Aorta (tissue), 5 donors: ENCODE measurements at places on chromosomes 16 and 17. TPM values are rescaled to one million over a fixed set of nuclear protein-coding genes. Genes with fewer than 3 reads are reported as not detected.

DNA sequence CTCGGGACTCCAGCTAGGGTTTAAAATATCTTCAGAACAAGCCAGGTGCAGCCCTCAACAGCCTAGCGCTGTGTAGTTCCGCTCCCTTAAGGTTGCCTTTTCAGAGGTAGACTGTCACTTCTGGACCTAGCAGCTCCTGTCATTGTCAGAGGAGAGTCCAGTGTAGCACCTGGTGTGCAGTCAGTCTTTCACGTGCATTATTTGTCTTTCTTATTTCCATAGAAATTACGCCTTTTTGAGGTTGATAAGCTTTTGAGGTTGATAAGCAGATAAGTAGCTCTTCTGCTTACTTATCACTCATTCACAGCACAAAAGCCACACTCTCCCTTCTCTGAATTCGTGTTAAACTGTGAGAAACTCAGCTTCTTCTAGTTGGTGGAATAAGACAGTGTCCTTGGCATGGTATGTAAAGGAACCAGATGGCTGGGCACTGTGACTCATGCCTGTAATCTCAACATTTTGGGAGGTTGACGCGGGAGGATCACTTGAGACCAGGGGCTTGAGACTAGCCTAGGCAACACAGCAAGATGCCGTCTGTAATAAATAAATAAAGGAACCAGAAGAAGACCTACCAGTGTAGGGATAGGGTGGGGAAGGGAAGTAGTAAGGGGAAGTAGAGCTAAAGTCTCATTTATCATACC is 10.2 kb downstream of the EEF2K start:
- no peak for DNase-seq
- no peak overlapping the region for H3K4me3 ChIP-seq
- no peak overlapping the region for H3K27ac ChIP-seq
- H3K36me3 ChIP-seq = no peaks in the 10 kb centered on the region
- no peaks in the 10 kb centered on the region for H3K4me1 ChIP-seq

- no peaks in the 10 kb centered on the region for H3K27me3 ChIP-seq
- DNase-seq = no peak
- H3K4me1 ChIP-seq = no peaks in the 10 kb centered on the region
- no peaks in the 10 kb centered on the region for H3K36me3 ChIP-seq
Observed at GRCh38 chr17:29379084-29379991, 10.8 kb upstream of the TAOK1 start.

SALL1 gene
- not detected for total RNA-seq

DNA sequence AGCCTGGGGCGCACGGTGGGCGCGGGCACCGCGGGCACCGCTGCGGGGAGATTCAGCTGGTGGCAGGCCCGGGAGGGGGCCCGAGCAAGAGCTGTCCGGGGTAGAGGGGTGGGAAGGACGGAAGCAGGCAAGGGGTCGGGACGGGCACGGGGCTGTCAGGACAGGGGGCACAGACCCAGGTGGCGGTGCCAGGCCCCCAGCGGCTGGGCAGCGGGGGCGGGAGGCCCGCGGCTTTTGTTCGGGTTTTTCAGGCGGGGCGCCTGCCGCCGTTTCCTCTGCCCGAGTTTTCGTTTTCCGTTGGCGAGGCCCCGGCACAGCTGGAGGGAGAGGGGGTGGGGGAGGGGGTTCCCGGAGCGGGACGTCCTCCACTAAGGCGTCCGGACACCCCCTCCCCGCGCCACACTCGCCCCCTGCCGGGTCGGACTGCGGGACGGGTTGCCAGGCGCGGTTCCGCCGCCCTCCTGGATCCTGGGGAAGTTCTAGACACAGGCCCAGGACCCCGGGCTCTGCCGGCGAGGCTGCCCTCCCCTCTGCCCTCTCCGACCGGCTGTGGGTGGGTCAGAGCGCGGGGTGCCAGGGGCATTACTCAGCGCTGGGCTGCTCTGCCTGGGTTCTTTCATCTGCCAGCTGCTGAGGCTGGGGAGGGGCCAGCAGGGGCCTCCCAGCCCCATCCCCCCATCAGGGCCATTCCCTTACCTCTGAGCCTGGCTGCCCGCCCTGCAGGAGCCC is 543 bp downstream of the ARHGAP23 start:
- H3K4me1 ChIP-seq = peaks cover 2% of the 10 kb centered on the region
- no peaks in the 10 kb centered on the region for H3K27me3 ChIP-seq
- peak; percentile 93 for DNase-seq
- peak overlapping the region; percentile 97 for H3K4me3 ChIP-seq

- H3K36me3 ChIP-seq = no peaks in the 10 kb centered on the region
- no peaks in the 10 kb centered on the region for H3K27me3 ChIP-seq
- no peaks in the 10 kb centered on the region for H3K4me1 ChIP-seq
- no peak overlapping the region for H3K4me3 ChIP-seq
Observed at GRCh38 chr16:52783616-52784015, 236.7 kb upstream of the TOX3 start.

- no peaks in the 10 kb centered on the region for H3K4me1 ChIP-seq
- H3K27ac ChIP-seq = no peak overlapping the region
- no peak overlapping the region for H3K4me3 ChIP-seq
- H3K36me3 ChIP-seq = no peaks in the 10 kb centered on the region
- H3K27me3 ChIP-seq = no peaks in the 10 kb centered on the region
Observed at GRCh38 chr17:48351911-48352332, 78.1 kb downstream of the SKAP1 start.

DNA sequence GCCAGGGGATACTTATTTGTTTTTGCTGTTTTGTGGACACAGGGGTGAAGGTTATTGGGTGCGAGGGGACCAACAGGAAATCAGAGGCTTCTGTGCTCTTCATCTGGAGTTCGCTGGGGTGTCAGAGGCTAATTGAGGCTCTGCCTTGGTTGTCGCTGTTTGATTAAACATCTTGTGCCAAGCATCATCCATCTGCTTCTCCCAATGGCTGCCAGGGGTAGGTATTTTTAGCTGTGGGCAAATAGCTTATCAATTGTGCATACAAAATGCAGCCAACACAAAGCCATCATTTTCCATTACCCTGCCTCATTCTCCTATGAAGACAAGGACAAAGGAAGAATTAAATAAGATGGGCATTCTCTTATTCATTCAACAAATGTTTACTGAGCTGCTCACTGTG is 27.8 kb downstream of the GPR139 start:
- no peaks in the 10 kb centered on the region for H3K4me1 ChIP-seq
- no peaks in the 10 kb centered on the region for H3K27me3 ChIP-seq
- no peaks in the 10 kb centered on the region for H3K36me3 ChIP-seq
- H3K27ac ChIP-seq = no peak overlapping the region
- DNase-seq = no peak

DNA sequence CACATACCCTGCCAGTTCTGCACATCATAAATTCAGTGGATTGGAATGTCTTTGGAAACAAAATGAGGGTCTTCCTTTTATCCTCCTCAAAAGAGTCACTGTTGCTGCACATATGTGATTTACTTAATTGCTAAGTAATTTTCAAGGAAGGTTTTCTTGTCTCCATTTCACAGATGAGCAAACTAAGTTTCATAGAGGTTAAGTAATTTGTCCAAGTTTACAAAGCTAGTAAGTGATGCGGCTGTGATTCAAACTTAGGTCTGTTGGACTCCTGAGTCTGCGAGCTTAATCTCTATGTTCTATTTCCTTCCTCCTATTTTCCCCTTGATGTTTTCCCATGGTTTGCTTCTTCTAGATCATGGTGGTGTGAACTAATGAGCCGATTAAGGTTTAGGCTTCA is 13.7 kb upstream of the ERN2 start:
- H3K27me3 ChIP-seq = no peaks in the 10 kb centered on the region
- H3K36me3 ChIP-seq = no peaks in the 10 kb centered on the region
- no peak overlapping the region for H3K27ac ChIP-seq
- no peak overlapping the region for H3K4me3 ChIP-seq
- no peaks in the 10 kb centered on the region for H3K4me1 ChIP-seq

- no peak for DNase-seq
- H3K4me1 ChIP-seq = no peaks in the 10 kb centered on the region
- no peak overlapping the region for H3K27ac ChIP-seq
Observed at GRCh38 chr17:76561799-76562268, 22.0 kb downstream of the PRCD start.

DNA sequence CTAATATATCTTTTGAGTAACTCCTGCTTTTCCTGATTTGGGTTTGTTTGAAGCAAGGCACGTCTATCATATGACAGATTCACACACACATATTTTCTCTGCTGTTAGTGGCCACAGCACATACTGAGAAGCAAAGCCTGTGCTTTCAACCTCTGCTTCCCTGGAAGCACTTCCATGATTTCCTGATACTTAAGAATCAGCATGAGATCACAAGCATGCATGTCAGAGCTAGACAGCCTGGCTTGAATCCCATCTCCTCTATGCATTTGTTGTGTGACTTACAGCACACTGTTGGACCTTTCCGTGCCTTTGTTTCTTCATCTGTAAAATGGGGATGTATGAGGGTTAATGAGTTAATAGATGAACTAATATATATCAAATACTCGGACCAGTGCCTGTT is 151.1 kb upstream of the NOL11 start:
- no peaks in the 10 kb centered on the region for H3K4me1 ChIP-seq
- no peak for DNase-seq
- no peaks in the 10 kb centered on the region for H3K27me3 ChIP-seq
- H3K36me3 ChIP-seq = no peaks in the 10 kb centered on the region
- H3K27ac ChIP-seq = no peak overlapping the region

GRCh38 chr16:68612996-68613395 is 32.1 kb upstream of the CDH3 start:
- no peak for DNase-seq
- H3K36me3 ChIP-seq = no peaks in the 10 kb centered on the region
- no peaks in the 10 kb centered on the region for H3K27me3 ChIP-seq

DNA sequence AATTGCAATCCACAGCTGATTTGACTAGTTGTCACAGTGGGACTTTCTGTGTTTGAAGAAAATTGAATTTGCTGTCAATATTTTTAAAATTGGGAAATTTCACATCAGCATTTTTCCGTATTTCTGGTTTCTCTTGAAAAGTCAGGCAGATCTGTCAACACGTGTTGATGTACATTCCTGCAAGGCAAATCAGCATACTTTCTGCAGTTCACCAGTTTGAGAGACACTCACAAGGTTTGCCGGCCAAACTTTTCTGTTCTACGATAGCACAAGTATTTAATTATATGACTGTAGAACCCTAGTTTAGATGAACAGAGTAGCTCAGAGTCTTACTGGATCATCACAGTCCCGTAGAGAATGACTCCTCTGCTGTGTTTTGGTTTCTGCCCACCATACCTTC is 102.0 kb downstream of the ADAMTS18 start:
- H3K4me1 ChIP-seq = no peaks in the 10 kb centered on the region
- no peaks in the 10 kb centered on the region for H3K36me3 ChIP-seq
- DNase-seq = no peak

DNA sequence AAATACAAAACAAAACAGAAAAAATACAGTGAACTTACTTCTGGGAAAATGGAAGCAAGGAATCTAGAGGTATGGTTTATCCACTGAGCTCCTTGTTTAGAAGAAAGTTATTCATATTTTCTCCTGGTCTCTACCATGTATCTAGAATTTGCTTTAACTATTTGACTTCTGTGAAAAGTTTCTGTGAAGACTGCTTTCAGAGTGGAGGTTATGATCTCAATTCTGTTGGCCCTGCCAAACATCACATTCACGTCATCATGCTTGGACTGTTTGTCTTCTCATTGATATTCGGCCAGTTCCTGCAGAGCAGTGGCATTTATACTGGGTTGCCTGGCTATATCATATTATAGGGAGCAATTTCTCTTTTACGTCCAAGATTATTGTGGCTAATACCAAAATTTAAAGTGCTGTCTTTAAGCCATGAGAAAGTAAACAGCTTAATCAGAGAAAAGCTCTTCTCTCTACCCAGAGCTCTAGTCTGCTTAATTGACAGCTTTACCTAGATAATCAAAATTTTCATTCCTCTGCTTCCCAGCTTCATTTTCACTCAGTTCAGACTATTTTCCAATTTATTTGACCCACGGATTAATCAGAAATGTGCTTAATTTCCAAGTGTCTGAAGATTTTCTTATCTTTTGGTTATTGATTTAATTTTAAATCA is at the start of gene ABCA8:
Gene ABCA8 (minus strand): TSS at position 212 of the 661 bp plus-strand sequence. CDS start 13,358 bp downstream, outside the sequence.
- no peak for DNase-seq
- no peaks in the 10 kb centered on the region for H3K4me1 ChIP-seq
- H3K27me3 ChIP-seq = no peaks in the 10 kb centered on the region
- no peak within 1 kb of the TSS for H3K4me3 ChIP-seq

STAT5A gene
- 63.2 TPM for total RNA-seq

- H3K4me1 ChIP-seq = no peaks in the 10 kb centered on the region
- H3K36me3 ChIP-seq = no peaks in the 10 kb centered on the region
- H3K27ac ChIP-seq = no peak overlapping the region
- H3K4me3 ChIP-seq = no peak overlapping the region
- H3K27me3 ChIP-seq = no peaks in the 10 kb centered on the region
Observed at GRCh38 chr17:58538811-58539409, 24.5 kb upstream of the MTMR4 start.

PTGES3L gene
- total RNA-seq = 6.6 TPM

DNA sequence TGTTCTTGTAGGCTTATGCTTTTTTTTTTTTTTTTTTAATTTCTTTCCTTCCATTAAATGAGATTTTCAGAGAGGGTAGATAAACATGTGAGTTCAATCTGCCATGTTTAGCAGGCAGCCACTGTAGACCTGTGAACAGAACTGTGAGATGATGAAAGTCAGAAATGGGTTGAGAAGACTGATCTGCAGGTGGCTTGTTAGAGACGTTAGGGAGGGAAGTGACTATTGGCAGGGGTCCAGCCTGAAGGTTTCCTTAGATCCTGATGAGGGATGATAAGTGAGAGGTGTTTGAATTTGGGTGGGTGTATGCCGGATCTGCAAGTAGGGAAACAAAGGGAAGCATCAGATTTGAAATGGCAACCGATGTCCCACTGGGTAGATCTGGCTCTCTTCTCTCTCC is 157.8 kb downstream of the HS3ST3B1 start:
- H3K4me1 ChIP-seq = no peaks in the 10 kb centered on the region
- H3K27me3 ChIP-seq = no peaks in the 10 kb centered on the region
- no peak for DNase-seq
- H3K36me3 ChIP-seq = no peaks in the 10 kb centered on the region
- no peak overlapping the region for H3K4me3 ChIP-seq

MATCAP1 gene
- total RNA-seq = 33.8 TPM

- no peaks in the 10 kb centered on the region for H3K36me3 ChIP-seq
- H3K4me3 ChIP-seq = peak overlapping the region; percentile 79
- H3K27ac ChIP-seq = peak overlapping the region; percentile 93
- no peaks in the 10 kb centered on the region for H3K27me3 ChIP-seq
- peak; percentile 80 for DNase-seq
Observed at GRCh38 chr17:42422412-42422957, 571 bp downstream of the CAVIN1 start.

GCGR gene
- total RNA-seq = 0.63 TPM
